ENCODE measurements at places on chromosomes 1 and 21.

DNA sequence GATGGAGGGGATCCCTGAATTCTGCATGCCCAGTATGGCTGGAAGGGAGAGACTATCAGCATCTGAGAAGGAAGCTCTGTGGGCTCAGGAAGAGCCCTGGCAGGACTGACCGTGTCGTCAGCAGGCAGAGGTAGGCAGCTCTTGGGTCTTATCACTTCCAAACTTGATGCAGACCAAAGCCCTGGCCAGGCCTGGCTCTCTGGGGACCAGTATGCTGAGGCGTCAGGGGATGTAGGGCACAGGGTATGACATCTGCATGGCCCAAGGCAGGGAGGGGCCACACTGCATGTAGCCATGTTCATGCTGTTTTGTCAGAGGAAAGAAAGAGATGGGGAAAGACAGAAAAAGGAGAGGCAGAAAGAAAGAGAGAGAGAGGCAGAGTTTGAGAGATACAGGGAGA, 6.3 kb downstream of the FGR start:
- DNase-seq, result no peak

DNA sequence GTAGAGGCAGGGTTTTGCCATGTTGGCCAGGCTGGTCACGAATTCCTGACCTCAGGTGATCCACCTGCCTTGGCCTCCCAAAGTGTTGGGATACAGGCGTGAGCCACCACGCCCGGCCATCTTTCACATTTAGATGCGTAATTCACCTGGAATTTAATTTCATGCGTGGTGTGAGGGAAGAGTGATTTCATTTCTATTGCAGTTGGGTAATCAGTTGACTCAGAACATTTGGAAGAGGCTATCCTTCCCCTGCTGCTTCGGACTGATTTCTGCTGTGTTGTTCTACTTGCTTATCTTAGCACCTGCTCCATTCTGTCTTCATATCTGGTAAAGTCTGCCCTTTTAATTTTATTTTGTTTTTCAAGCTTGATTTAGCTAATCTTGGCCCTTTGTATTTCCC, 19.1 kb downstream of the DIP2A start:
- DNase-seq, result no peak

GRCh38 chr1:209621286-209621685, 30.9 kb downstream of the LAMB3 start:
- DNase-seq, result no peak

- no peak for DNase-seq
Observed at GRCh38 chr1:11143907-11144306, 44.2 kb upstream of the EXOSC10 start.

- peak; percentile 21 for DNase-seq
Observed at GRCh38 chr1:37676281-37677142, 15.8 kb upstream of the CDCA8 start.

DNA sequence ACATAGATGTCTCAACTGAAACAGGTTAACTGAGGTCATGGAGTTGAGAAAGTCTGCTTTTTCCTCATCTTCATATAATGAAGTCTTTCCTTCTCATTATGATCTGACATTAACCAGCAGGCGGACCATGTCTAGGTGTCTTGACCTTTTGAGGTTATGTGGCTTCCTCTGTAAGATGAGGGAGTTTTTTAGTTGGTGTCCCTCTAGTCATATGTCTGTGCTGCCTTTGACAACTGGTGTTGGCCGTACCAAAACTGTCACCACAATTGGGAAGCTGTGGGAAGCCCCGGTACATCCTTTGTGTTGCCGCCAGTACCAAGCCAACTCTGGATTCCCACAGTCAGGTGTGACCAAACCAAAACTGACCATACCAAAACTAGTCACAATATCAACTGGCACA, 105.1 kb downstream of the PBX1 start:
- no peak for DNase-seq

- no peak for DNase-seq
Observed at GRCh38 chr1:103905363-103905762, 155.7 kb downstream of the AMY1C start.

GRCh38 chr1:204286831-204287421, 72.8 kb downstream of the PLEKHA6 start:
- DNase-seq, result no peak

DNA sequence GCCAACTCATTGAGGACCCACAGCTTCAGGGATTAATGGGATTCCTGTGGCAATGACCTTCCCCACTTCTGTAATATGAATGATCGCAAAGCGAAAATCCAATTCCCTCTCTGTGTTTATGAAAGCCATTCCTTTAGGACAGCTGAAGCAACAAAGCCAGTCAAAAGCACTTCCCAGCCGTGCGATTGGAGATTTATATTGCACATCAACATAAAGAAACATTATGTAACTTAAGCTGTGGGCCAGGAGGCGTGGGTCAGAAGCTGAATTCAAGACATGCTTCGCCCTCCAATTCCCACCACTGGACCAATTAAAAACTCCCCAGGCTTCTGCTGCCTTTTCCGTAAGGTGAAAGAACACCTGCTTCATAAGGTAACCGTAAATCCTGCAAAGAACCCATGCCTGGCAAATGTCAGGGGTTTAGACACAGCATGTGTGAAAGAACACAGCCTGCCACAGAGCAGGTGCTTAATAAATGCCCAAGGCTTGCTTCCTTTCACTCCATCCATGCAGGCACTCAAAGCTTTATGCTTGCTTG, 138.9 kb upstream of the SOD1 start:
- no peak for DNase-seq

DNA sequence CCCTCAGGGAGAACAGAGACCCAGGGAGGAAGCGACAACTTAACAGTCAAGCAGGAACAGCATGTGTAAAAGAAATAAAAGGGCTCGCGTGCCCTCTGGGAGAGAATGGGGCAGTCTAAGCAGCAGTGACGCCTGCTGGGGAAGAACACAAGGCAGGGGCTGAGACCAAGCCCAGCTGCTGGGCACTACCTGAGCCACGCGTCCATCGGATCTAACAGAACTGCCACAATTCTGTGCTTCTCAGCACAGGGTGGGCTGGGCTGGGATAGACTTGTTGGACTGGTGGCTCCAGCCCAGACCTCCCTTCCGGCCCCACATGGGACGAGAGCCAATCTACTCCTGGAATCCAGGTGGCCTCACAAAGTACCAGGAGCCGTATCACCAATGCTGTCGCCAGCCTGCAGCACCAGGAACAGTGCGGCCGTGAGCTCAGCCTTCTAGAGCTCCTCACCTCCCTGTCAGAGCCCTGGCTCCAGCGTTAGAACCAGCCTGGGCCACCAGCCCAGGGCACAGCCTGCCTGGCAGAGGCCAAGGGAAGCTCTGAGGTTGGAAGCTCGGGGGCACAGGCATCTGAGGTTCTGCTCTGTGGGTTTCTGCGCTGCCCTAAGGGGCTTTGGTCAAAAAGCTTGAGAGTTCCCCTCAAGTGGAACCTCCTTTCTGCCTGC, 7.4 kb downstream of the LRRC47 start:
- no peak for DNase-seq

DNA sequence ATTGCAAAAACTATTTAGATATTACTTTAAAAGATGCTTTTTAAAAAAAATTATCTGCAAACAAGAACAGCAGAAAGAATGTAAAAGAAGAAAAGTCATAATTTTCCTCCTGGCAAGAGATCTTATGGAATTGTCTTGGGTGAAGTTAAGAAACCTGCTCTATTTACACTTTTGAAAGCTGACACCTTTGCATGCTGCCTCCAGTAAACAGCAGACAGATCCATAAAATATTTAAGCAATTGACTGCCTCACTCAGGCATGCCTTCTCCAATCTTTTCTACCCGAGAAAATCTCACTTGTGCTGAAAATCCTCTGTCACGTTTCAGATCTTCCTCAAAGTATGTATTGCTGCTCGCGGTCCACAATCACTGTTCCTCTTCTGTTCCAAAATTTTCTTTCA, 107.9 kb upstream of the ZP4 start:
- no peak for DNase-seq

- DNase-seq, result no peak
Observed at GRCh38 chr1:30727824-30728223, 4.4 kb upstream of the MATN1 start.

GRCh38 chr1:200669314-200670241, at the start of gene DDX59:
Gene DDX59 (minus strand): TSS chr1:200669907. CDS start chr1:200666740, 3,167 bp downstream.
- DNase-seq, result peak; percentile 84

DNA sequence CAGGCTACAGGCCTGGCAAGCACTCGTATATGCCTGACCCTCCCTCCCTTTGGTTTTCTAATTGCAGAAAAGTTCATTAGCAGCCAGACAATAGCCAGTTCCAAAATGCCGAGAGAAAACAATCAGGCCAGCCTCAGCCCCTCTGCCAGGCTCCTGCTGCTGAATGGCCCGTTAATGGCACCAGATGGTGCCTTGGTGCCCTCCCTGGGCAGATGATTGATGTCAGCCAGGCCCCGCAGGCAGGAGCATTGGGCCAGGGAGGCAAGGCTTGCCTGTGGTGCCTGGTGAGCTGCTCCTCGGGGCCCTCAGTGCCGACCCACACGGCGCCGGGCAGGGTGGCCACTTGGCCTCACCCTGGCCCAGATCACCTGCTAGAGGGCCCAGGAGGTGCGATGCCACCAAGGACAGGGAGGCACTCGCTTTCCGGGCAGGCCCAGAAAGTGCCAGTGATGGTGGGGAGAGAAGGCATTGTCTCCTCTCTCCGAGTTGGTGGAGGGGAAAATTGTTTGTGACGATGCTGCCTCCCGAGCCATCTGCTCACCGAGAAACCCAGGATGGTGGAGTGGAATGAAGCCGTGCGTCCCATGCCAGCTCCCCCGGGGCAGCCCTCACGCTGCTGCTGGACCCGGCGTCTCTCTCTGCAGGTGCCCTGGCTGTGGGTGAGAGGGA, 28.1 kb downstream of the QSOX1 start:
- no peak for DNase-seq

GRCh38 chr1:86938450-86938849, 24.0 kb downstream of the HS2ST1 start:
- no peak for DNase-seq

DNA sequence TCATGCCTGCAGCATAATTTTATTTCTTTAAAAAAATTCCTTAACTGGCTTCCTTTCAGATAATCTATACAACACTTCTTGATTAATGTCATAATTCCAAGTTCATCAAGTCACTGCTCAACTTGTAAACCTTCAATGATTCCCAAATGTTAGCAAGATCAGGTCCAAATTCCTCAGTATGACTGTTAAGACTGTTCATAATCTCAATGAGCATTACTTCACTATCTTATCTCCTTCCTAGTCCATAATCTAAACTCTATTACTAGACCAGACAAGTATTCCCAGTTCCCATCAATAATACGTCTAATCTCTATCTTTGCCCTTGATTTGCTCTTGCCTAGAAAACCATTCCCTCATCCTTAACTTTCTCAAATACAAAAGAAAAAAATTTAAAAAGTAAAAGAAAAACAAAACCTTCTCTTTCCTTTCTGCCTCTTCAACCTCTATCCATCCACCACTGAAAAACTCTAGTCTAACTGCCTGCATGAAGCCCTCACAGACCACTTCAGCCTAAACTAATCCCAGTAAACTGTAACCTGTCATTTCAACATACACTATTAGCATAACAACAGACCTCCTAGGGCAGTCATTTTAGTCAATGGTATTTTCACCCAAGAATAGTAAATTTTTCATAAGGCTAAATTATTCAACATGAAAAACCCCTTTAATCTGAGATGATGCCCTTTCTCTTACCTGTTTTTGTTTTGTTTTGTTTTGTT, 15.5 kb downstream of the LUZP1 start:
- DNase-seq, result no peak

- DNase-seq, result no peak
Observed at GRCh38 chr1:78497201-78497600, 6.4 kb downstream of the PTGFR start.

DNA sequence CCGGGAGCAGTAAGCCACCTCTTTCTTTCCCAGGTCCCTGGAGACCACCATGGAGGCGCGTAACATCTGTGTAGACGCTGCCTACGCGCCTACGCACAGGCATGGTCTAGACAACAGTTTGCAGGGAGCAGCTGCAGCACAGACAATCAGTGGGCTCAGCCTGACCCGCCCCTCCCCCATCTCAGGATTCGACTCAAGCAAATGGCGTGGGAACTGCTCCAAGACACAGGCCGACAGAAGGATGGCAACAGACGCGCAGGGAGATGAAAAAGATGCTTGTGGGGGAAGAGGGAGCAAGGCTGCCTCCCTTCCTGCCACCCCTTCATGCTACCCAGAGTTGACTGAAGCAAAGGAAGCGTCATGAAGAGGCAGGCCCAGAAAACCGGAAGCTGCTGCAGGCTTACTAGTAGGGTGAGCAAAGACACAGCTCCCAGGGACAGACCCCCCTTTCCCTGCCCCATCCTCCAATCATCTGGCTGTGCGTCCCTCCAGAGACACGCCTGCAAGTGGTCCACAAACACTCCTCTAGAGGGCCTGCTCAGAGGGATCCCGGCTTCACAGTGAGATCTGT, 19.5 kb downstream of the STK40 start:
- peak; percentile 68 for DNase-seq

GRCh38 chr1:158100498-158100897, 80.2 kb upstream of the CD1D start:
- no peak for DNase-seq

GRCh38 chr1:107919953-107920352, 45.0 kb downstream of the VAV3 start:
- no peak for DNase-seq

GRCh38 chr21:43588957-43589356, 70.3 kb downstream of the HSF2BP start:
- DNase-seq, result no peak

DNA sequence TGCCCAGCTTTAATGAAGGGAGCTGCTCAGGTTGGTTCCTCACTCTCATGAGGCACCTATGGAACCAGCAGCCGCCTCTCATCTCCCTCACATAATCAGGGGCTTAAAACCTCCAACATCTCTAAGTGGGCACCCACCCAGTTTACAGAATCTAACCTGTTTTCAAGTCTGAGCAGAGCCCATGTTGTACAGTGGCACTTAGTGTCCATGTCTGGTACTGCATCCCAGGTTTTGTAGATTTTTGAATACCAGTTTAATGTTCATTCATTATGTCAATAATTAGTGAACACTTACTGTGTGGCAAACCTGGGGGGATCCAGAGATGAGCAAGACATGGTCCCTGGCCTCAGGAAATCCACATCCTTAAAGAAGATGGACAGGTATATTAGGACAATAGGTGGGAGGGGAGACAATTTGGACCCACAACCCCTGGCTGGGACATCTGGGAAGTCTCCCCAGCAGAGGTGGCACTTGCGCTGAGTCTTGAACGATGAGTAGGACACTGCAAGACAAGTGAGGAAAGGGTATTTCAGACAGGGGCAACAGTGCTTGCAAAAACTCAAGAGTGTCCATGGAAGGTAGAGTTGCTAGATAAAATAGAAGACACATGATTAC, 83.3 kb downstream of the LACTBL1 start:
- DNase-seq, result no peak
